ENCODE measurements at places on chromosomes 2 and 18.
A peak's percentile ranks its signal among the peaks of the same experiment; 100 is the strongest.

DNA sequence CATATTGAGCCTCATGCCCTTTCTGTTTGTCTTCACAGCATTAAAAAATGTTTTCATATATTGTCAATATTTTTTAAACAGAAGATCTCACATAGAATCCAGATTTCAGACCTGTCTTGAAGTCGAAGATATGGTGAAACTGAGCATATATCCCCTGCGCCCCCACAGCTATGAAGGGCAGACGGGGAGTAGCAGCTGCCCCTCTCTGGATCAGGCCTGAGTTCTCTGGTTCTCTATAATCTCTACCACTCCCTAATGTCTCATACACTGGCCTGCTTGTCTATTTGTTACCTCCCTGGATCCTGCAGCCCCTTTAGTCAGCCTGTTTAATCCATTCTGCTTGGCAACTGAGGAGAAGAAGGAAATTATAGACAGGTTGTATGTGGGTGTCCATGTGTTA lies 122.4 kb downstream of the LNPK start:
- DNase-seq = no peak

- peak; percentile 88 for DNase-seq
Measured at GRCh38 chr2:30631051-30631671, 176.1 kb downstream of the CAPN13 start.

- DNase-seq = peak; percentile 93
Measured at GRCh38 chr2:189210250-189211087, 30.9 kb upstream of the COL5A2 start.

DNA sequence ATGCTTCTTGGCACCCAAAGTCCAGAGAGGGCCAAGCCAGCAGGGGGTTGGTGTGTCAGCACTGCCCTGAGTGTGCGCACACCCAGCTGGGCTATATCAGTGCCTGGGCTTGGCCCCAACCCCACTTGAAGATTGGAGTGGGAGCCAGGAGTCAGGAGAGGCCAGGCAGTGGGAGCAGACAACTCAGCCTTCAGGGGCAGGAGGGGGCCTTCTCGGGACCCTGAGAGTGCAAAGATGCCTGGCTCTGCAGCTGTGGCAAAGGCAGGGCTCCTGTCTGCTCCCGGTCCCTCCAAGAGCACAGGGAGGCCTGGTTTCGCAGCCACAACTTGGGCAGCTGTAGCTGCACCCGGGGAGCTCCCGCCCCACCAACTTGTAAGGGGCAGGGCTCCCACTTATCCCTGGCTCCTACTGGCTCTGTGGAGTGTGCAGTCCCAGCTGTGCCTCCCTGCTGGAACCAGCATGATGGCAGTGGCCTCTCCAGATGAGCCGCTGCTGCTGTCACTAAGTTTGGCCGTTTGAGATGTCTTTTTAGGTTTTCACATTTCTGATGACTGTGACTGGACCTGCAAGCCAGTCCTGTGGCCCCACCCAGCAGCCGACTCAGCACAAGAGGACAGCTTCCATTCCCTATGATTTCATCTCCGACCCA lies 148.8 kb upstream of the HS6ST1 start:
- no peak for DNase-seq

- DNase-seq = peak; percentile 84
Measured at GRCh38 chr18:47150029-47150823, at the start of gene HDHD2. TSS of gene HDHD2 (minus strand) at chr18:47150500. CDS start at chr18:47136439, 14,061 bp downstream.

Data from OCI-M1 (cell line).